ENCODE measurements at places on chromosomes 3 and 15.

GRCh38 chr3:48538451-48538850 lies 18.2 kb downstream of the PFKFB4 start:
- peak; percentile 49 for DNase-seq

- DNase-seq, result no peak
Measured at GRCh38 chr3:25313286-25313685, 114.8 kb upstream of the RARB start.

DNA sequence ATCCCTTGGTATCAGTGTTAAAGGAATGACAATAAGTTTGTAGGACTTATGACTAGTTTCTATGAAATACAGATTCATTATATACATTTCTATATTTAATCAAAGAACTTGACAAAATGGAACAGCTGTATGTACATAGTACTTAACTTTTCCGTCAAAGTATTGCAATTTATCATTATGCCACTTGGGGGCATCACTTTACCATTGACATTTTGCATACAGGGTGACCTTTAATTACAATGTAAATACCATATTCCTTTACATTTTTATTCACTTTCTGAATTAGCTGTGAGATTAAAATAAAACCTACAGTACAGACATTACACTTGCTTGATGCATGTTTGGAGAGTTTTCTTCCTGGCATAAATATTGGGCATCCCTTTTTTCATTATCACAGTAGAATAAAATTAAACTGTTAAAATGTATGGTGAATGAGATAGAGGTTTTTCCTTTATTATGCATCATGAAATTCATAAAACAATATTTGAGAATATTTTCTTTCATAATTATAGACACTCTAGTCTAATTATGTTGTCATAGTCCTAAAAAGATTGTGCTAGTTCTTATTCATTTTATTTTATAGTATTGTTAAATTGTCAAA lies 6.9 kb downstream of the NEK11 start:
- DNase-seq, result peak; percentile 56

DNA sequence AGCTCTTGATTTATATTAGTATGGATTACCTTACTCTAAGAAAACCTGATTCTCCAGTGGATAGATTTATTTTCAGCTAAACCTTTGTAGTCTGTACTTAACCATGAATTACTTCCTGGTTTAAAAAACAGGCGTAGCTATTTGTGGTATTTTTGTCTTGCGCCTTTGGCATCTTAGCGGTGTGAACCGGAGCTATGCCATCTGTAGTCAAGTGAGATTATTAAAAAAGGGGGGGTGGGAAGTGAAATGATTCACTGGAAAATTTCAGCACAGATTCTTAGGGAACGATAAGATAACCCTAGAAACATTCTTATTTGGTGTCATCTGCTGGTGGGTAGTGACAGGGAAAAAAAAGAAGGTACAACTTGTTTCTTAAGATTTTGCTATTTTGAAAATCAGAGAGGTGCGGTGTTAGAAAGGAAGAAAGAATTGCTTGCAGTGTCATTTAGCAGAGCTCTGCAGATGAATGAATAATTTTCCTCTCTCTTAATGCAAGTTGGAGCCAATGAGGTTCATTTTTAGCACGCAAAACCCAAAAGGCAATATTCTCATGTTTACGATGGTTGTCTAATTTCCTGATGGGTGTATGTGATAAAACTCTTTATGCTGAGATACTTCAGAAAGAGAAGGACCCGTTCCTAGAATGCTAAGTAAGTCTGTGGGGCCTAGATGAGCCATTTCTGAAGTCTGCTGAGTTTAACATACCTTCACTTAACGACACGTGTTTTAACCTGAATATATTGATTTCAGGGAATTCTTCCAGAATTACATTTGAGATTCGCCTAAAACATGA lies 44.0 kb downstream of the PSMD6 start:
- DNase-seq, result no peak

GRCh38 chr15:63860555-63860954 lies 26.8 kb upstream of the HERC1 start:
- DNase-seq, result no peak

DNA sequence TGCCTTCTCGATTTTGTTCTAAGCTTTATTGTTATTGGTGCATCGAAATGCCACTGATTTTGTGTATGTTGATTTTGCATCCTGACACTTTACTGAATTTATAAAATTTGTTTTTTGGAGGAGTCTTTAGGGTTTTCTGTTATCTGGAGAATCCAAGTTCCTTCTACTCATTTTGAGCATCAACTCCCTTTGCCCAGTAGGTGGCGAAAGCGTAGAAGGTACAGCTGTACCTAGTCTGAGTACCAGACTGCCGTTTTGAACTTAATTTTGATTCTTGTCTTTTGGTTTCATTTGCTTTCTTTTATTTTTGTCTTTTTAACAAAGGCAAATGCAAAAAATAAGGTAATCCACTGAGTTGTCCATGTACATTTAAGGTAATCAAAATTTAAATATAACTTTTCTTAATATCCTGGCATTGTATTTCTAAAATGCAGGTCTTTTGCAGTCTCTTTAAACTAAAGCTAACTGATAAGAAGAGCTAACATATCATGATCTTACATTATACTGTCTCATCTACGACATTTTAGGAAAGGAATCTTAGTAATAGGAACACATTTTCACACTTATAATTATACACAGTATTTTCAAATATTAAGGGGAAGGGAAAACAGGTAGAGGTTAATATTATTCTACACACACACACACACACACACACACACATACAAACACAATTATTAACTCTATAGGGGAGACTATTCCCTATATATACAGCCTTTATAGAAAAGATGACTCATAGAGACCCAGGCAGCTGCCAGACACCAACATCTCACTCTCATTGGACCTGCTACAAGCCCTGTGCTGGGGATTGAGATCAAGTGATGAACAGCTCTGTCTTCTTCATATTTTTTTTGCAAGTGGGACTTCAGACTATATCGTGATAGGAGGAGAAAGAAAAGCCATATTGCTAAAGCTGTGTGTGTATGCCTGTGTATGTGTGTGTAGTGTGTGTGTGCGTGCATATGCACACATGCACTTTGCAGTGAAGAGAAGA lies 71.8 kb downstream of the SYNPR start:
- DNase-seq, result peak; percentile 70

DNA sequence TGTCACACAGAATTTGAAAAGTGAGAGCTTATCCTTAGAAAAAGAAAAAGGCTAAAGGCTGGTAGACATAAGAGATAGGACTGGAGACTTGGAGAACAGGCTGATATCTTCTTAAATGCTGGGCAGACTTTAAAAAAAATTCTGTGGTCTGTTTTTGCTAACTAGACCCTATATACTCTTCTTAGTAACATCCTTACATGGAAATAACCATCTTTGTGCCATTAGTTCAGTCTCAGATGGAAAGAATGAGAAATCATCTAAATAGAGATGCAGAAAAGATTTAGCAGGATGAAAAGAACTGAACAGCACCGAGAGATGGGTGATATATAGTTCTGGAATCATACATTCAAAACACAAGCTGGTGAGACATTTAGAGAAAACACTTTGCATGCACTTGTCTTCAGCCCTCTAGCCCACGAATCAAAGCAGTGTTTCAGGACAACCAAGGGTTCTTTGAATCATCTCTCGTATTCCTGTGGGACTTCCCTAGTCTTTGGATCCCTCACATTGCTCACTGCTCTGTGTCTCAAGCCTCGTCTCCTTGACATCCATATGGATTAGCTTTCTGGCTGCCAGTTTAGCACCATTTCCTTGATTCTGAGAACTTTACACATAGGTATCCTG lies 93.0 kb upstream of the LYSMD4 start:
- no peak for DNase-seq

- no peak for DNase-seq
Measured at GRCh38 chr3:28906561-28907310, 374.1 kb upstream of the RBMS3 start.

DNA sequence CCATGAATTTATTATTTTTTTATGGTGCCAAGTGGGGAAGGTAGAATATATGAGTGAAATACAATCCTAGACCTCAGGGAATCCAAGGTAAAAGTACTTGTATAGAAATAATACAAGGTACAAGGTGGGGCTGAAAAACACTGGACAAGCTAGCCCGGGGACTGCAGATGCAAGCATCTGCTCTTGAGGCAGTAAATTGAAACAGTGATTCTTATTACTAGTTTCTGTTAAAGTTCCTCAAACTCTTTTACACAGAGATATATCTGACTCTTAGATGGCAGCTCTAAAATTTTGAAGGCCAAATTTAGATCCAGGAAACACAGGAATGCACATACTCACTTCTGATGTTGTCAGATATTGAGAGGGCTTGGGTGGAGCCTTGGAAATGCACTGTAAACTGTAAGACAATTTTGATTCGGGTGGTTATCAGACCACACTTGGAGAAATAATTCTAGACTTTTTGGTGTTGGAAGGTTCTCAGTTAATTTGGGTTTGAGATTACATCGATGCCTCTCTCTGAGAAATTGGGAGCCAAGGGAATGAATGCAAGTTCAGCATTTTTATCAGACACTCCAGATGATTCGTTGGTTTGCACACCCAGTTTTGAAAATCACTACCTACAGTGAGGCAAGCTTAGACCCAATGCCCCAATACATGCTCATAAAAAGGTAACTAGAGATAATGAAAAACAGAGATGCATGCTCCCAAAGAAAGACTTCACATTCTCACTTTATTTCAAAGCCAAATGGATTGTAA lies 7.3 kb downstream of the TP63 start:
- DNase-seq, result no peak

Data from RKO (cell line).